ENCODE measurements at places on chromosomes 5 and 9.

DNA sequence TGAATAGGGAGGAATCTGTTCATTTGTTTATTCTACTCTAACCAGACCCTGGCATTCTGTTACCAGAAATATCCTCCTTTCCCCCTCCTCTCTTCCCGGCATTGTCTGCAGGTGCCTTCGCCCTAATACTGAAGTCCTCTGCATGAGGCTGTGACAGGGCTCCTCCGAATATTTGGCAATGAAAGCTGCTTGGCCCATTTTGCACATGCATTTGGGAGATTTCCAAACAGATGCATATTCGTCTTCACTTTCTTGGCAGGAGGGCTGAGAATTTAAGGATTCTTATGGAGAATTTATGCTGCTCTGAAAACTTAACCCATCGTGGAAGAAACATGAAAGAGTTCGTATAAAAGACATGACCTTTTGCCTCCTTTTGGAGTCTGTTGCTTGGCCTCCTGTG is 484.0 kb downstream of the ZNF608 start:
- no peak for DNase-seq

- DNase-seq, result no peak
These were observed 12.4 kb downstream of the LARP1 start for GRCh38 chr5:154767576-154767975.

DNA sequence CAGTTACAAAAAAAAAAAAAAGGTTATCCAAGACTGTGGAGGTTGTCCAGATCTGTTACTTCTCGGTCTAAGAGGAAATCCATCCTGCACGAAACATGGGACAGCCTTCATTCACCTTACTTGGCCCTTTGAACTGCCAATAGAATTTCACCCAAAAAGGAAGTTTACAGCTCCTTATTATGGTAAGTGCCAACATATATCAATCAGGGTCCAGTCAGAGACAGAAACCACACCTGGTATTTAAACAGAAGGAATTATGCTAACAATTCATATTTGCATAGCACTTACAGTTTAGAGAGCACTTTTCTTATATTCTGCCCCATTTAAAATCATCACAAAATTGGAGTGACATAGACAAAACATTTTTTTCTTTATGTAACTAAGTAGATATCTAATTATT is 93.6 kb upstream of the PTPN3 start:
- DNase-seq, result no peak

DNA sequence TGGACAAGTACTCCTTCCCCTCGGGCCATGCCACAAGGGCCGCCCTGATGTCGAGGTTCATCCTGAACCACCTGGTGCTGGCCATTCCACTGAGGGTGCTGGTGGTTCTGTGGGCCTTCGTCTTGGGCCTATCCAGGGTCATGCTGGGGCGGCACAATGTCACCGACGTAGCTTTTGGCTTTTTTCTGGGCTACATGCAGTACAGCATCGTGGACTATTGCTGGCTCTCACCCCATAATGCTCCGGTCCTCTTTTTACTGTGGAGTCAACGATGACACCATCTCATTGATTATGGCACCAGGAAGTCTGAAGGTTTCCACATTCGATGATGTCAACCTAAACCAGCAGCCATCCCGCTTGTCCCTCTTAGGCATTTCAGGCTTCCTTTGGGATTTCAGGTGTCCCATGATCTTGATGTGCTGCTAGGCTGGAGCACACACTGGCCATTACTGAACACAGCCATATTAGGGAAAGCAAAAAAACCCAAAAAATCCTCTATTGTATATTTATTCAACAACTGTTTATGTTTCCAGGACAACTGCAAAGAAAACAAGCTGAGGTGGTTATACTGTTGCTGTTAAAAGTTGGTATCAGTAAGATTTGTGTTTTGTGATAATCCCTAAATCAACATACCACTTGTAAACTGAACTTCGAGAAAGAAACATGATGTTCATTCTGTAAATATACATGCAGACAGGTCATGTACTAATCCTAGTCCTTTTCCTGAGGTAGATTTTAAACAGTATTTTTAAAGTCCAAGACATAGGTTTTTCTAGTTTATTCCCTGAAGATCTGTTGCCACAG is 1.1 kb downstream of the PLPP6 start:
- DNase-seq, result no peak

DNA sequence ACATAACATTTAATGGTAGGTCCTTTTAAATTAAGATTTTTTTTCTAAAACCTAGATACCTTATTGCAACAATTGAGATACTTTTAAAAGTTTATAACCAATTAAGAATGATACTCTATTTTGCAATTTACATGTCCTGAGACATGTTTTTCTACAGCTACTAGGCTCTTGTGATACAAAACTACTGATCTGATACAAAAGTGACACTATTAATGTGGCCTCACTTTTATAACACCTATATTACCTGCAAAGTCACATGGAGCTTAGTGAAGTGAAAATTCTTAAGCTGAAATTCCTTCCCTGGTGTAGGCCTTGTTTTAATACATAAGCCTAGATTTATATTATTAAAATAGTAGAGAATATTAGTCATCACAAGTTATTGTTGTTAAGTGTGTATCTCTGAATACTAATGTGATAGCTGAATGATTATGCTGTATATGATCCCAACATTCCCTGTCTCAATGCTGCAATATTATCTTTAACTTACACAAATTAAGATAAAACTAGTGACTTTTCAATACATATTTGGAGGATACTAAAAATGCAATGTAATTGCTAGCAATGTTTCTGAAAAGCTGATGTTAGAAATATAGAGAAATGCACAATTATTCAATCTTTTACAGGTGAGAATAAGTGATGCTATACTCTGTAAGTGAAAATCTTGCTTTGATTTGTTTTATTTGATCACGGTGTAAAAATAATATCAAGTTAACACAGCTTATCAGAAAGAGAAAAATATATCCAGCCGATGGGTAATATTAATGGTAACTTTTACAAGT is 2.6 kb downstream of the NFIB start:
- DNase-seq, result no peak

DNA sequence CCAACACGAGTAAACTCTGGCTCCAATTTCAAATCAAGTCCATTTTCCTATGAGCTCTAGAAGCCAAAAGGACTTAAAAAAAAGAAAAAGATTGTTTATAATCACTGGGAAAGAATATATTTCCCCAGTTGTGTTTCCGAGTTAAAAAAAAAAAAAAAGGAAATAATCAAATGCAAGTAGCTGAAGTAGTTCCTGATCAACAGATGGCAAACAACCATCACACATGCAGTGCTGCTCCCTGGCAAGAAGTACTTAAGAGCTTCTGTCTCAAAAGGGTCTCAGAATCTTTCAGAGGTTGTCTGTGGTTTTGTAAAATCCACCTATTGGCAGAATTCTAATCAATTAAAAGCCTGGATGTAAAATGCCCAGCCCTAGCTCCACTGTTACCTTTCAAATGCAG is 387.9 kb downstream of the RAB3C start:
- no peak for DNase-seq

GRCh38 chr9:33426843-33427293 is 20.5 kb downstream of the AQP3 start:
- DNase-seq, result no peak

DNA sequence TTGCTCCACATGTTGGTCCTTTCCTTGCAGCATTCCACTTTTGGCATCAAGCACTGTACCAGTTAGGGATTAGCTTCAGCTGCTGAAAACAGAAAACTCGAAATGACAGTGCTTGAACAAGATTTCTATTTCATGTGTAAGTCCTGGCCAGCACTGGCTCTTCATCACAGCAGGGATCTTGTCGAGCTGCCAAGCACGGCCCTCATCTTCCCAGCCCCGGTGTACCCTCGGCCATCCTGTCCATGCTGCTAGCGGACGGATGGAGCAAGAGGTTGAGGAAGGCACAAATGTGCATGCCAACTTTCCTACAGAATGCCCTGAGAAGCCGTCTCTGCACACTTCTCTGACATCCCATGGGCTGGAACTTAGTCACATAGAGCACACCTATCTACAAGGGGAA is 130.6 kb downstream of the TENT4A start:
- DNase-seq, result no peak

- DNase-seq, result no peak
These were observed at the start of gene PTGDS for GRCh38 chr9:136977223-136977622. PTGDS (plus strand) TSS chr9:136977504; CDS start chr9:136977579, 75 bp downstream.

GRCh38 chr5:118924006-118924389 is 64.3 kb downstream of the DTWD2 start:
- no peak for DNase-seq

DNA sequence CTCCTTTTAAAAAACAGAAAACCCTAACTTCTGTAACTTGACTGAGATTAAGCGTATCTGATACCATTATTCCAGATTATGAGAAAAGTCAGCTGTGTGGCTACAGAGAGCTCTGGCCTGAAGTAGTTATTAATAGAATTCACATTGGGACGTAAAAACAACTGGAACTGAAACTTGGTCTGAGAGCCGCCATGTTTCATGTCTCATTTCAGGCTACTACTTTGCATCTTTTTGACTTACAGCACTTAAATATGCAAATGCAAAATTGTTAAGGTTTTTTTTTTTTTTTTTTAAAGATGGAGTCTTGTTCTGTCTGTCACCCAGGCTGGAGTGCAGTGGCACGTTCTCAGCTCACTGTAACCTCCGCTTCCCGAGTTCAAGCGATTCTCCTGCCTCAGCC is 25.2 kb downstream of the MAP3K1 start:
- no peak for DNase-seq

- DNase-seq, result no peak
These were observed 1.3 kb downstream of the EDIL3 start for GRCh38 chr5:84383296-84383815.

DNA sequence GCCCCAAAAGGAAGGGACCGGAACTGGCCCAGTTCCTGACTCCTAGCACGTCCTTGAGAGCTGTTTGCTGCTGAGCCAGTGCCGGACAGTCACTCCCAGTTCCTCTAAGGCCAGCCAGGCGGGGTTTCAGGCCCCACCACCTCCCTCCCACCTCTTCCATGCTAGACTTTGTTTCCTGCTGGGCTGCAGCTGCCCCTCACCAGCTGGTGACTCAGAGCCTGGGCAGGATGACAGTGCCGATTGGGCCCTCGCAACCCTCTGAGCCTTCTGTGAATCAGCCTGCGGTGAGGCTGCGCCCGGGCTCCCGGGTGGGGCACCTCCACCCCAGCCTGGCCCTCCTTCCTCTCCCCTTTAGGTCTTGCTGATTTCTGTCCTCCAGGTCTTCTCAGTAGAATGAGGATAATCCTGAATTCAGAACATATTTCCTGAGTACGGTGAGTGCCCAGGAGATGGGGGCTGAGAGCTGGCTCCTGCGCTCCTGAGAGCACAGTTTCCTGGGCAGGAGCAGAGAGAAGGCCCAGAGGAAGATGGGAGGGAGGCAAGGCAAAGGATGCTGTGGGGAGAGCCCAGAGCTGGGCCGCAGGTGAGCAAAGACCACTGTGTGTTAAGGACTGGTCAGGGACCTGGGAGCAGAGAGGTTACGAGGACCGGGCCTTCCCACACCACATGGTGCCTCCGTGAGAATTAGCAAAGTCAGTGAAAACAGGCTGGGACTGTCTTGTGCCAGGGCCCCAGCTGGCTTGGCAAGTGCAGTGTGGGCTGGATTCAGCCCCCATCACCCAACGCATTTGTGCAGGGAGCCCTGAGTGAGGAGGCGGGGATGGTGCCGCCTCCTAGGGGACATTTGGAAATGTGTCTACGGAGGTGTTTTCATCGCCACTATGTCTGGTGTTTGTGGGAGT is 32.9 kb upstream of the STXBP1 start:
- peak; percentile 65 for DNase-seq

GRCh38 chr5:44332285-44332971 is 56.8 kb downstream of the FGF10 start:
- no peak for DNase-seq

DNA sequence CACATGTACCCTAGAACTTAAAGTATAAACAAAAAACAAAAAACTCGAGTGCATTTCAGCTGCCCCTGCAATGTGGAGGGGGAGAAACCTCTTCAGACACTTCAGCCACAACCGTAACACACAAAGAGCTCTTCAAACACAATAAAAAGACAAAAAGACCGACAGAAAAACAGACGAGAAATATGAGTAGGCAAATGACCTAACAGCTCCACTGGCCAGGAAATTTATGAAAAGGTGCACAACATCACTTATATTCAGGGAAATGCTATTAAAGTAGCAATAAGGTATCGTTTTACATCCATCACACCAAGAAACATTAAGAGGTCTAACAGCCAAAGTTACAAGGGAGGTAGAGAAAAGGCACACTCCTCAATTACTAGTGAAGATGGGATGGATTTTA is 6.2 kb downstream of the ZBED3 start:
- DNase-seq, result no peak

DNA sequence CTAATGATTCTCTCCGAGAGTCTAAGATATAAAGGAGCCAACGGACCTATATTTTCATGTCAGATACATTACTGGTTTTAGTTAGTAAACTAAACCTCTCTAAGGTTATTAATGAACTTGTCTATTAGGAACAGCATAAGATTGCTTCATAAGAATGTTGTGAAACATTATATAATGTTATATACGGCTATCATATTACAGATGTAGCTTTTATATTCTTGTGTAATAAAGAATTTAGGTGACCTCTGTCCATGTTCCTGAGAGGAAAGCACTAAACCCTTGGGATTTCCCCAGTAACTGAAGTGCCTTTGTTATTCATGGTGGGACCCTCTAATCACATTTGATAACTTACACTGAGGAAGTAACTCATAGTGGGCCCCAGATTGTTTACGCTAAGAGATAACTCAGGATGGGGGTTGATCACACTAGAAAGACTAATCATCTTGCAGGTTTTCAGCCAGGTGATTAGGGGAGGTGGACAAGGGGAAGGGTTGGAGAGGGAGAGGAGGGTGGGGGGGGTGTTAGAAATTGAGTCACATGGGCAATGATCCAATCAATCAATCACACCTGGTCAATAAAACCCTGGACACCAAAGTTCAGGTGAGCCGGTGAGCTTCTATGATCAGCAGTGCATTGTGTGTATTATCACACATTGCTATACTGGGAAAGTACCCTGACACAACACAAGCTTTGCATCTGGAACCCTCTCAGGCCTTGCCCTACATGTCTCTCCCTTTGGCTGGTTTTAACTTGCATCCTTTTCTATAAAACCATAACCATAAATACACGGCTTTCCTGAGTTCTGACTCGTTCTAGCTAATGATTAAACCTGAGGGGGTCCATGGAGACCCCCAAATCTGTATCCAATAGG is 25.8 kb downstream of the ECPAS start:
- no peak for DNase-seq

GRCh38 chr5:151238303-151238741 is 14.4 kb upstream of the CCDC69 start:
- no peak for DNase-seq

- DNase-seq, result no peak
These were observed 18.9 kb downstream of the KCNN2 start for GRCh38 chr5:114380721-114381120.

GRCh38 chr5:14574096-14574495 is 7.5 kb upstream of the OTULINL start:
- no peak for DNase-seq
